CD4-positive, alpha-beta T cell treated with Interleukin-6 for 4 hours (primary cell): ENCODE measurements at places on chromosomes 1 and 21.

DNA sequence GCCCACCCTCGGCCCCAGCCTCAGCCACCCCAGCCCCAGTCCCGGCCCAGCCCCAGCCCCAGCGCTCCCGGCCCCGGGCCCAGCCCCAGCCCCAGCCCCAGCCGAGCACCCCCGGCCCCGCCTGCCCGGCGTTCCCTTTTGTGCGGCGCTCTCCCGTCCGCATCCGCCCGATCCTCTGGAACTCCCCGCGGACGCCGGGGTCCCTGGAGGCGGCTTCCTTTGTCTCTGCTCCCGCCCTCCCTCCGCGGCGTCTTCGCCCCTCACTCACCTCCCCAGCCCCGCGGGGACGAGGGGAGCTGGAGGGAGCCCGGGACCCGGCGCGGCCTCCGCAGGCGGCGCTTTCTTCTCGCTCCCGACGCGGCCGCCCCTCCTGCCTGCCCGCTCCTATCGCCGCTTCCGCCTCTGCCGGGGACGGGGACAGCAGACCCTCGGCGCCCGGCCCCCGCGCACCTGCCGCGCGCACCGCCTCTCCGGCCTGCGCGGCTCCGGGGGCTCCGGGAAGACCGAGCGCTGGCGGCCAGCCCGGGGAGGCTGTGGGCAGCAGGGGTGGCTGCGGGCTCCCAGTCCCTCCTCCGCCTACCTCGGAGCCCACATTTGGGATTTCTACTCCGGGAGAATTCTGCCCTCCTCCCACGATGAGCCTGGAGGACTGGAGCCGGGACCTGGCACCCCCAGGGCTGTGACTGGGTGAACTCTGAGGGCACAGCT, 14.0 kb downstream of the AGRN start:
- peak; percentile 19 for DNase-seq

GRCh38 chr1:116292929-116293725, 79.9 kb upstream of the ATP1A1 start:
- DNase-seq: no peak

DNA sequence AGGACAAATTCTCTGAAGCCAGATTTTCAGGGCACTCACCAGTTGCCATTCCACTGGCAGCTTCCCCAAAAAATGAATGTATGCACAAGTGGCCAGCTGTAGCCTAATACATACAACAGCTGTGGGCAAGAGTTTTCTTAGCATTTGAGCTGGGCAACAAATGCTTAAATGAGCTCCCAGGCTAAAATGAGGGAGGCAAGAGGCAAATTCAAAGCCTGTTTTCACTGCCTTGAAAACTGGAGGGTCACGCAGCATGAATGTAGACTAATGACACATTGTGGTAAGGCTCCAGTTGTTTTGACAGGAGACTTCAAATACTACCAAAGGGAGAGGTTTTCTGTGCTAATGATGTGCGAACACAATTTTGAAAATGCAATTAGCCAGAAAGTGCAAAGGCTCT, 88.2 kb downstream of the TIAM1 start:
- DNase-seq: no peak

DNA sequence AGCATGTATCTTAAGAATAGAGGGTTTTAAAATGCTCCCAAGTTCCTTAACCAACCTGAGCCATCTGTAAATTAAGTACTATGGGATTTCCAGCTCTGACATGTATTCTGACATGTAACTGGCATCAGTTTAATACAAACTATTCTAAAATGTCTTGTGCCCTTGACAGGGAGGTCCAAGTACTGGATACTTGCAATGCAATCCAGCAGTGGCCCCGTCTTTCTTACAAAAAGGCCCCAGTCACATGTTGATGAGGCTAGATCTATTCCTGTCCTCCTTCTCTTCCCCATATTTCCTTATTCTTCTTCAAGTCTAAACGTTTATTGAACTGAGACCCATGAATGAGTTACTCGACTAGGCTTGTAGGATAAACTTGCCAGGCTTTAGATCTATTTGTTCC, 46.4 kb downstream of the MRPL39 start:
- no peak for DNase-seq
